ENCODE measurements at places on chromosomes 7 and 10.
A peak's percentile ranks its signal among the peaks of the same experiment; 100 is the strongest.

- no peak for DNase-seq
These were observed 46.9 kb downstream of the GALNT11 start for GRCh38 chr7:152072421-152072820.

DNA sequence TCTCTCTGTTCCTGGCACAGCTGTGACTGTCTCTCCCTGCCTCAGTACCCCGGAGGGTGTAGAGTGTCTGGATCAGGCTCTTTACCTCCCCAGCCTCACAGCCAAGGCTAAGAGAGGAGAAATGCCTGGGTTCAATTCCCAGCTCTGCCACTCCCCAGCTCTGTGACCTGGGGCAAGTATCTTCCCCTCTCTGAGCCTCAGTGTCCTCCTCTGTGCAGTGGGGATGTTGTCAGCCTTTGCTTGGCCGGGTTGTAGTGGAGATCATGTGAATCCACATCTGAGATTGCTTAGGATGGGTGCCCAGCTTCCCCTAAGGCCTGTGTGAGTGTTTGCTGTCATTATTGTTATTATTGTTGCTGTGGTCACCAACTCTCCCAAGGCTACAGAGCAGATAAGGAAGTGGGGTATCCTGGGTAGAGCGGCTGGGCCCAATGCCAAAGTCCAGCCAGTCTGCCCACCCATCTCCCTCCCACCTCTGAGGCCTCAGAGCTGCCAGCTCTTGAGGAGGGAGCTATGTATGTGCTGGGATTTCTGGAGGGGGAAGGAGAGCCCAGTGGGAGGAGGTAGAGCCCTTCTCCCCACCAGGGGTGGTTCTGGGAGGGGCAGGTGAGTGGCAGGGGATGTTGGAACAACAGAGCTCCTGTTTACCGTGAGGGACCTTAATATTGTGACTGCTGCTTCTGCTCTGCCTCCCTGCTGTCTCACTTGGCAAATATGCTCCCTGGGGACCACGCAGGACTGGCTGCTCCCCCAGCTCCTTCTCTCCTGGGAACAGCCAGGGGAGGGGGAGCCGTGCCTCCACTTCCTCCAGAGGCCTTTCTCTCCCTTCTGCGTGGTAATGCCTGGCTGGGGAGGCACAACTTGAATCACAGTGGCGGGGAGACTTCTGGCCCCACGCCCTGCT lies 170.5 kb downstream of the RPS24 start:
- peak; percentile 78 for DNase-seq

DNA sequence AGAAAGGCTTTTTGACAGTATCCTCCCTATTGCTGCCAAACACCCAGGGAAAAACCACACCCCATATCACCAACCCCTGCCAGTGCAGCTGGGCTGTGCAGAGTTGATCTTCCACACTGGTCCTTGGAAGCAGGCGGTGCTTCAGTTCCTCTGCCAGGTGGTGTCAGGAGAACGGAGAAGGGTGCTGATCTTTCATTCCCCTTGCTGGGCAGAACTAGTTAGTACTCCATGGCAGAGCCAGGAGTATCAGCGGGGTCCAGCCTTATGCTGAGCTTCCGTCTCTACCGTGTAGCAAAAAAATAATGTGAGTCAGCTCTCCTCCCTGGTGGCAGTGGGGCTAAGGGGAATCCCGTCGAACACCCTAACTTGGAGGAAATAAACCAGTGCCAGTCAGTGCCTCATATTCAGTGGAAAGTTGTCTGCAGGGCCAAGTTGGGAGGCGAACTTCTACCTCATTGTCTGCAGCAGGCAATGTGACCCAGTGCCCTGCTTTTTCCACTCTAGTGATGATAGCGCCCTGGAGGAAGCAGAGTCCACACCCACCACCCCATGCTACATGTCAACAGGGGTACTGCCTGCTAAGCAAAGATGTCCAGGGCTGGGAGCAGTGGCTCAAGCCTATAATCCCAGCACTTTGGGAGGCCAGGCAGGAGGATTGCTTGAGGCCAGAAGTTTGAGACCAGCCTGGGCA lies 175.4 kb downstream of the AUTS2 start:
- no peak for DNase-seq

GRCh38 chr10:126618466-126618865 lies 52.0 kb downstream of the C10orf90 start:
- no peak for DNase-seq

DNA sequence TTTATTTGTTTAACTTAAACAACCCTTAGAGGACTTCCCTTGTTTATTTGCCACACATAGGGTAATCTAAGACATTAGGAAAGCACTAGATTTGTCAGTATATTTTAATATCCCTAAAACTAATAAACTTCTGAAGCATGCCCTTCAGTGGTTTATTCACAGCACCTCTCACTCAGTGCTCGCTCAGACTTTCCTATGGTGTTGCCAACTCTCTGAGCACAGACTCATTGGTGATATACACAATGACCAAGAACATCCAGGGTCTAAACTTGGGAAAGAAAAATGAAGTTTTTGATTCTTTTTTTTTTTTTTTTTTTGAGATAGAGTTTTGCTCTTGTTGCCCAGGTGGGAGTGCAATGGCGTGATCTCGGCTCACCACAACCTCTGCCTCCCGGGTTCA lies 82.2 kb downstream of the RAB11FIP2 start:
- DNase-seq, result no peak

DNA sequence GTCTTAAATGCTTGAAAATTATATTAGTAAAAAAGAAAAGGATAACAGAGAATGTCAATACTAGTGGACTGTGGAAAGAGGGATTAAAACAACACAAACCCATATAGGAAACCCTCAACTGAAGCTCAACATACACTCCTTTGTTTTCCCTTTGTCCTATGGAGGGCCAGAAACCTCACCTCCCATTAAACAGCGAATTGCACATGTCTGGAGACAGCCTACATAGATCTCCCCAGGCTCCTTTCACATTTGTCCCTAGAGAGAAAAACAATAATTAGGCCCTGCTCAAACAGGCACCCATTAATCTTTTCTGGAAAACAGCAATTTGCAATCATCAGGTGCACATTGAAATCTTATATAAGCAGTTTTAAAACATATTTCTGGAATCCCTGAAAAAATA lies 87.6 kb upstream of the SEMA3D start:
- DNase-seq, result peak; percentile 55

- DNase-seq, result no peak
These were observed 43.5 kb upstream of the SORBS1 start for GRCh38 chr10:95604630-95605029.

GRCh38 chr7:128390871-128391565 lies 18.8 kb downstream of the IMPDH1 start:
- DNase-seq, result no peak

- DNase-seq, result no peak
These were observed 82.2 kb downstream of the EPDR1 start for GRCh38 chr7:38002689-38003088.

DNA sequence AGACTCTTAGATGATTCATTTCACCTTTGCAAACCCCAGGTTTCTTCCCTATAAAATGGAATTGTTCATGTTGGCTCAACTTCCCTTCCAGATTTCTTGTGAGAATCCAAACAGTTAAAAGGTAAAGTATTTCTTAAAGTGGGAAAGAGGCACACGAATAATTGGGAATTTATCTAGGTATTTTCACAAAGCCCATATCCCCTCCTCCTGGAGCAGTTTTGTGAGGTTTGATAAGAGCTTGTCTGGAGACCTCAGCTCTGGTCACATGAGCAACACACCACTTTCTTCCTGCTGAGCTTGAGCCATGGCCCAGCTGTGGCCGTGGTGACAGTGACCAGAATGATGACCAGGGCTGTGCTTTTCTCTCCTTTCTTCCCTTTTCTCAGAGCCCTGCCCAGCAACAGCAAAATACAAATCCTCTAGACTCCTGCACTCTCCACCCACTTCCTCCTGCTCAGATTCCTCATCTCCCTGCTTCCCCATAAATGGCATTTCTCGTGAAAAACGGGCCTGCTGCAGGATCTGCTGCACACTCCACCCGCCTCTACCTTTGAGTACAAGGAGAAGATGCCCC lies 87.7 kb downstream of the PIK3CG start:
- DNase-seq, result no peak

DNA sequence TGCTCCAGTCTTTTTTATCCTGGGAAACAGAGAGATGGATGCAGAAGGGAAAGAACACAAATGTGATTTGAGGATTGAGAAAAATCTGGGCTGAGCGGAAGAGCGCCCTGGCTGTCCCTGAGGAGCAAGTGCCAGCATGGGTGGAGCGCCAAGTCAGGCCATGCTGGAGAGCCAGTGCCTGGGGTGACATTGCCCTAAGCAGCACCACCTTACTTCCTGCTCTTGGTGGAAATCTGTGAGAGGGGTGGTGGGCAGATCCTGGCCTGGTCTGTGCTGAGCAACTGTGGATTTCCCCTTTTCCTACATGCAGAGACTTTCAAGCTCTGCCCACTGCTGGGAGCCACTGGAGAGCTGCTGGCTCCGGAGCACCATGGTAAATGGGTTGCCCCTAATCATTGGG lies 36.9 kb downstream of the DDIT4 start:
- no peak for DNase-seq

GRCh38 chr10:101476383-101476782 lies 111.7 kb downstream of the POLL start:
- no peak for DNase-seq

DNA sequence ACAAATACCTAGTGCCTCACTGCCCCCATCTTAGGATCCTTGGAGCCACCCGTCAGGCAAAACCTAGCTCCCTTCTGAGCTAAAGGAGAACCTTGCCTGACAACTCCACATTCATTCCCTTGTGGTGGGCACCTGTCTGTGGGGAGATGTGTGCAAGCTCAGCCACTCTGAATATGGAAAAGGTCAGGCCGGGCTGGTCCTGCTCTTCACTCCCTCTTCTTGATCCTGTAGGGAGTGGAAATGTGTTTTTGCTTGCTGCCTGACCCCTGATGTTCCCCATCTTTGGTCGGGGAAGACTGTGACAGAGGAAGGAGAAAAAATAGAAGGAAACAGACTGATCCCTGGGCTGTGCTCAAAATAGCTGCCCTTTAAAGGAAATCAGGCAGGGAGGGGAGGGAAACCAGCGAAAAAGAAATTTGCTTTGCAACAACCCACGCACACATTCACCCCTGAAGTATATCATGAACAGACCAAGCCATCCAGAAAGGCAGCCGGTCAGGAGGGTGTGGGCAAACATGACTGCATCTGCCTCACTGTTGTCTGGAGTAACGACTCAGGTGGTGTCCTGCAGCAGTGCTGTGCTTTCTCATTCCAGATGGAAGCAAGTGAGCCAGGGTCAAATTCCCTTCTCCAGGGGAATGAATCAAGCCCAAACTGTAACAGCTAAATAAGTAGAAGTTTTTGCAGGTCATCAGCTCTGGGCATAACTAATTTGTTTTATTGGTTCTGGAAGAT lies 74.0 kb downstream of the SCRN1 start:
- DNase-seq, result no peak

GRCh38 chr7:127383123-127383835 lies 9.2 kb downstream of the ZNF800 start:
- DNase-seq, result no peak

DNA sequence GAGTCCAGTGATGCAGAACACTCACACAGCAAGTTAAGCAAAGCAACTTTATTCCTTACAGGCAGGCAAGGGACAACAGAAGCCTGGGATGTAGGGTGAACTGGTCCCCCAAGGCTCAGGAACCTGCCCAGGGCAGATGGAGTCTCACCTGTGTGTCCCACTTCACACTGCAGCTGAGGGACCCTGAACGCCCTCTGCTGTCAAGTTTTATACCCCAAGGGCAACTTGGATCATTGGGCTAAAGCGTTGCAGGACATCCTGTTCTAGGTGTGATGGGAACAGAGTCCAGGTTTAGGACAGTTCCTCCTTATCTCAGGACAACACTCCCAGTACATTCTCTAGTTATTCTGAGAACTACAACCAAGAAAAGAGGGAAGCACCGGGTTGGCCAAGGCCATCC lies 49.5 kb upstream of the ZNF746 start:
- no peak for DNase-seq

DNA sequence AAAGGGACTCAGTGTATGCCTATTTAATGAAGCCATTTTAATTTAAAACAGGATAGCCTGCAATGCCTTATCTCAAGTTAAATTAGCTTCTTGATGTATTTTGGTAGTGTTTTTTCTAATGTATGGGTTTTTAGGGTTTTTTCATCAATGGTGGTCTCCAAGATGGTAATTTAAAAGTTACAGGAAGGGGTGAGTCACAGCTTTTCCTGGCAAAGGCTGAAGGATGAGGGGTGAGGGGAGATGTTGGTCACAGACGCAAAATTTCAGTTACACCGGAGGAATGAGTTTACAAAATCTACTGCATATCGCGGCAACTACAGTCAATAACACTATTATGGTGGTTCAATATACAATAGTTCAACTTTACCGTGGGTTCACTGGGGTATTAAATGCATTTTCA lies 31.6 kb downstream of the CCDC3 start:
- DNase-seq, result no peak

DNA sequence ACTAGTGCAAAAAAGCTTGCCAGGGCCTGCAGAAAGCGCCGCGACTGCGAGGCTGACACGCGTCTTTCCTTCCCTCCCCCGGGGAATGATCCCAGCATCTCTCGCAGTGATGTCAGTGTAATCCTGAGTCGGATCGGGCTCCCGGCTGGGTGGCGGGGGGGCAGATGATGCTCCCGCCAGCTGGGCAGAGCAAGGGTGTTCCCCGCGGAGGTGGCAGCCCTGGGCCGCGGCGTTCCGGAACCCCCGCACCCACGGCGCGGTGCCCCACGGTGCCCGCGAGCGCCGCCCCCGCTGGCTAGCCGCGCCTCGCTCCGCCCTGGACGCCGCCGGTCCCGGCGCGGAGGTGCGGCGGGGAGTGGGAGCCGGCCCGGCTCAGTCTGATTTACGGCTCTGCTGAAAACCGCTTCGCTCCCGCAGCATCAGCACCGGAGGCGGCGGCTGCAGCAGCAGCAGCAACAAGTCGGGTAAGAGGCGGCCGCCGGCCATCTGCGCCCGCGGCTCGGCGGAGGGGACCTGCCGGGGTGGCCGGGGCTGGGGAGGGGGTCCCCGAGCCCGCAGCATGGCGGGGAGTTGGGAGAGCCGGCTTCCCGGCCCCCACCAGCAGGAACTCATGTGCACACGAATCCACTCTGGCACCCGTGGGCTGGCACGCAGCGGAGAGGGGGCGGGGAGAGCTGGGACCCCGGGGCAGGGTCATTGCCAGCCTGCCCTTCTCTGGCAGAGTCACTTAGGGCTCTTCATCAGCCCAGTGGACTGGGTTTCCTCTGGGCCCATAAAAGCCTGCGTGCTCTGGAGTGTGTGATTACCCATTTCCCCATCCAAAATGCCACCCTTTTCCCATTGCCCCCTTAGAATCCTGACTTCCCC lies at the start of gene ZNF365:
Gene ZNF365, plus strand, starts transcription at position 375 of the 867 bp plus-strand sequence. CDS start 1,825 bp downstream, outside the sequence.
- DNase-seq, result peak; percentile 12

GRCh38 chr10:77500754-77501151 lies 136.9 kb downstream of the KCNMA1 start:
- DNase-seq, result no peak

DNA sequence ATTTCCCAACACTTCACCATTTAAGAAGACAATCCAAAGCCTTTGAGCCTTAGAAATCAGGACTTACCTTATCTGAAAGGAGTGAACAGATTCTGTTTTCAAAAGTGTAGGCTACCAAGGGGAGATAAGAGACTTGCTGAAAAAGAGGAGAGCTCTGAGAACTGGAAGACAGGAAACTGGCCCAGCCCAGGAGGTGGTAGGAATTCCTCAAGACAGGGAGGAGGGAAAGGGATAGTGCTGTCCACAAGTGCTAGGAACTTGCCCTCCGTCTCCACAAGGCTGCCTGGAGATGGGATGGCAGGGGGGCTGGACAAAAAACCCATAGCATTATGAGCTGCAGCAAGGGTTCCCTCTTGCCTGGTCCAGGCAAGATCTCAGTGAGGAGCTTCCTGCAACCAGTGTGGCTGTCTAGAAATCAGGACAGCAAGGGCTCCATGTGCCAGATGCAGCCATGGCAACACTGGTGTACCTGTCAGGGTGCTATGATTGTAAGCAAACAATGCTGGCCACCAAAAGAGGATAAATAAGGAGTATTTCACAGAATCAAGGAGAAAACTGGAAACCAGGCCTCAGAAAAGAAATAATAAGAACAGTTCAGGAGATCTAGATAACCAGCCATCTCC lies 22.7 kb upstream of the FRMD4A start:
- DNase-seq, result no peak

Measured in NCI-H2081 (cell line).